Activated T-cell treated with anti-CD3 and anti-CD28 coated beads, Interleukin-2, amount 50 U/mL, for 48 hours (primary cell): ENCODE measurements at places on chromosomes 3 and 15.

- DNase-seq, result no peak
Measured at GRCh38 chr3:62870321-62870720, 4.9 kb downstream of the CADPS start.

- DNase-seq, result no peak
Measured at GRCh38 chr3:196365736-196366135, 27.5 kb upstream of the TM4SF19 start.

- DNase-seq, result peak; percentile 56
Measured at GRCh38 chr3:55484801-55485791, 2.0 kb downstream of the WNT5A start.

GRCh38 chr3:156705761-156706616 lies 31.6 kb downstream of the TIPARP start:
- no peak for DNase-seq

- peak; percentile 62 for DNase-seq
Measured at GRCh38 chr3:128572644-128573105, 77.9 kb downstream of the RPN1 start.

DNA sequence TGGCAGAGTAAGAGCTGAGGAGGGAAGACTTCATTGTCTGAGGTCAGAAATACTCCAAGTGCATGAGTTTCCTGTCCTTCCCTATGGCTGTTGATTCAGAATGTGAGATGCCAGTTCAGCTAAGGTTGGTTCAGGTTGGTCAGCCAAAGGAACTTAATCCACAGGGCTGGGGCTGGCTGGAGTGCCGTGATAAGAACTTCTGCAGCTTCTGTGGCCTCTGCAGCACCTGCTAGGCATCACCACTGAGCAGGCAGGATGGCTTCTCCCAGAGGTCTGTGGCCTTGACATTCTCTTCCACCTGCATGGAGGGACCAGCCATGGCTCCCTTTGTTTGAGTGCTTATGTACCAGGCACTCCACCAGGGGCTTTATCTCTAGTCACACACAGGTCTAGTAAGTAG lies 109.5 kb upstream of the PLXNA1 start:
- no peak for DNase-seq

GRCh38 chr3:14775011-14775410 lies 43.8 kb upstream of the FGD5 start:
- no peak for DNase-seq

GRCh38 chr3:31422237-31422636 lies 110.5 kb upstream of the STT3B start:
- no peak for DNase-seq

GRCh38 chr15:87477737-87478686 lies 778.5 kb downstream of the NTRK3 start:
- no peak for DNase-seq

DNA sequence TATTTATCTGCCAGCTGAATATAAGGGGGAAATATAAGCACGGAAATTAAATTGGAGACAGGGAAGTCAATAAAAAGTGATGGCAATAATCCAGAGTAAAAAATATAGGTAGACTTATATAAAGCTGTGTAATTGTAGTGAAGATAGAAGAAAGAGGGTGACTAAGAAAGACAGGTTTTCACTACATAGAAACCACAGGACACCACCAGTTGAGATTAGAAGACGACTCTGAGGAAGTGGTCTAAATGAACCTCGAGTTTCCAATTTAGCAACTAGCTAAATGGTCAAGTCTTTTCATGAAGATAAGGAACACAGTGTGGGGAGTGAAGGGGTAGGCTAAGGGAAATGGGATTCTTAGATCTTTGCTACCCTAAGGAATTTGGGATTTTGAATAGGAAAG lies 188.8 kb upstream of the ARL6 start:
- DNase-seq, result no peak

GRCh38 chr3:128814060-128814459 lies 65.4 kb upstream of the ACAD9 start:
- DNase-seq, result no peak

GRCh38 chr3:49339581-49339940 lies 292 bp downstream of the USP4 start:
- DNase-seq, result no peak

DNA sequence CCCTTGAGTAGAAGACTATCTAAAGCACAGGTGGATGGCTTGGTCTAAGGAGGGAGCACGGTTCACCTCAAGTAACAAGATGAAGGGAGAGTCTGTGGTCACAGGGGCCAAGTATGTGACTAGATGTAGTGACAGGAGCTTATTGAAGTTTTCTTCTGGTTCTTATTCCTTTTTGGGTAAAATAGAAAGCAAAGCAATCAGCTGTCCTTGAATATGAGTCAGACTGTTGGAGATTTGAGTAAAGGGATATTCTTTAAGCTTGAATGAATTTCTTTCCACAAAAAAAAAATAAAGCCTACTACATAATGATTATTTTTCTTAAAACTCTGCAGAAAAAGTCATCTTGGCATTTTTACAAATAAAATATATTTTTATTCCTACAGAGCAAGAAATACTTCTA lies 1.5 kb upstream of the CNTN6 start:
- DNase-seq, result no peak

DNA sequence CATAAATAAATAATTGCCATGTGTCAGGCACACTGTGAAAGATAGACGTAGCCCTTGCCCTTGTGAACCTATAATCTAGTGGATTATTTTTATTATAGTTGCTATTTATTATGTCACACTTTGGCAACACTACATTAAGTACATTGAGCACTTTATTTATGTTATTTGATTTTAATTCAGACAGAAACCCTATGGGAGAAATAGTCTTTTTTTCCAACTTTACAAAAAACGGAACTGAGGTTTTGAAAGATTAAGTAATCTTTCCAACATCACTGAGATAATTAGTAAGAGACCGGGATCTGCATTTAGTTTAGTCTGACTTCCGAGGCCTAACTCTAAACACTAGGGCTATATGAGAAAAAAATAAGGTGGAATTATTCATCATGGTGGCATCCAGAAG lies 2.8 kb upstream of the FILIP1L start:
- no peak for DNase-seq

DNA sequence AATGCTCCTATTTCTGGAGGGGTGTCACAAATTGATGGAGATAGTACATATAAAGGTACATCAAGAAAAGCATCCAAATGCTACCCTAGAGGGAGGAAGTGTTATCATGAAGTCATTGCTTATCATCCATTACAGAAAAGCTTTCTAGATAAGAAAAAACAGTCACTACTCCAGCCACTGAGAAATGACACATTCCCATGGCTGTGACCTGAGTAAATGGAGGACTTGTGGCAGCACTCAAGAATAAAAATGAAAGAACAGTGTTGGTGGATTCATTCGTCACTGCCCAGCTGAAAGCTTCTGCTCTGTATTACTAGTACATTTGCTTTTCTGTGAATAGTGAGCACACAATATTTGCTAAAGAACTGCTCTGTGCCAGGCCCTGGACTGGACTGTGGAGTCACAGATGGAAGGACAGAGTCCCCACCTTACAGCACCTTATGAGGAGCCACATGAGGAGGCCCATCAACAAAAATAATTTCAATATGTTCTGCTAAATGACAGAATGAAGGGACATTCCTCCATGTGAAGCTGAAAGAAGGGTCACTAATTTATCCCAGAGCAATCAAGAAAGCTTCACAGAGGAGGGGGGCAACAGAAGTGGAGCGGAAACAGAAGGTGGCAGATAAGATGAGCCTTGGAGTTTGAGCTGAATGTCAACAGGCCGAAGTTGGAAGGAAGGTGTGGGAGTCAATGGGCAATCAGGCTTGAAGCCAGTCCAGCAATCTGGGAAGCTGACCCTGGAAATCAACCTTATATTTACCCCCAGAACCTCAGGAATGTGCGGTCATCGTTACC lies 343.5 kb upstream of the TRIM42 start:
- DNase-seq, result no peak

GRCh38 chr3:78570496-78570895 lies 1197.3 kb downstream of the ROBO1 start:
- no peak for DNase-seq

DNA sequence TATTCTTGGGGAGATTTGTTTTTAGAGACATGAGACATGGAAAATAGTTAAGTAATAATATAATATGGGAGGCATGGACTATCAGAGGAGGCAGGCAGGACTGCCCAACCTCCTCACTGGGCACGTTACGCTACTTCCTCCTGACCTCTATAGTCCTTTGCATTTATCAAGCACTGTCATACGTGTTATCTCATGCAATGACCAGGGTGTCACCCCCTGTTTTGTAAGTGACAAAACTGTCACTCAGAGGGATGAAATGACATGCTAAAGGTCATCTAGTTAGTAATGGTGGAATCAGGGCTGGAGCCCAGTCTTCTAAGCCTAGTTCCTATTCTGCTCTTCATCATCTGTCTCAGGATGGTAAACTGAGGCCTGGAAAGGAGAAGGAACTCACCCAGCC lies 66.7 kb downstream of the ST6GAL1 start:
- peak; percentile 8 for DNase-seq

GRCh38 chr3:12755754-12756153 lies 3.3 kb downstream of the TMEM40 start:
- no peak for DNase-seq

- DNase-seq, result no peak
Measured at GRCh38 chr3:46083956-46084355, 56.7 kb upstream of the XCR1 start.

DNA sequence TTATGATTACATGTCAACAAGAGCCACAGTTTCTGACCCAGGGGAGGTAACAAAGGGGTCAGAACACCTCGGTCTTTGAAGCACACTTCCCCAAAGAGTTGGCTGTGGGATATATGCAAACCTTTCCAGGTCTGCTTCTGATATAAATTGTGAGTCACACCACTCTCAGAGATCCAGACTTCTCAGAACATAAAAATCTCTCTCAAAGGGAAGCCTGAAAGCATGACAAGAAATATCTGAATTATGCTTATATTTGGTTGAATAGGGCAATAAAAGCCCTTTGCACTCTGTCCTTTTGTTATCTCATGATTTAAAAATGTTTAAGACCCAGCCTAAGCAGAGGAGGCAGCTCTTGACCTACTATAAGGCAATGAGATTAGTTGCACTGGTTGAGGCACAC lies 56.8 kb downstream of the MYH15 start:
- no peak for DNase-seq

- no peak for DNase-seq
Measured at GRCh38 chr15:90619468-90619867, 89.7 kb downstream of the CRTC3 start.

- peak; percentile 81 for DNase-seq
Measured at GRCh38 chr3:134473868-134474546, 11.8 kb downstream of the ANAPC13 start.

- DNase-seq, result no peak
Measured at GRCh38 chr3:157098121-157098822, 61.7 kb downstream of the CCNL1 start.

- DNase-seq, result no peak
Measured at GRCh38 chr3:194632226-194632808, 902 bp downstream of the TMEM44 start.

- no peak for DNase-seq
Measured at GRCh38 chr3:27910456-27910855, 188.3 kb upstream of the EOMES start.

- DNase-seq, result no peak
Measured at GRCh38 chr3:15367059-15367458, 34.7 kb upstream of the SH3BP5 start.

- DNase-seq, result no peak
Measured at GRCh38 chr3:94515983-94516382, 453.1 kb downstream of the NSUN3 start.

DNA sequence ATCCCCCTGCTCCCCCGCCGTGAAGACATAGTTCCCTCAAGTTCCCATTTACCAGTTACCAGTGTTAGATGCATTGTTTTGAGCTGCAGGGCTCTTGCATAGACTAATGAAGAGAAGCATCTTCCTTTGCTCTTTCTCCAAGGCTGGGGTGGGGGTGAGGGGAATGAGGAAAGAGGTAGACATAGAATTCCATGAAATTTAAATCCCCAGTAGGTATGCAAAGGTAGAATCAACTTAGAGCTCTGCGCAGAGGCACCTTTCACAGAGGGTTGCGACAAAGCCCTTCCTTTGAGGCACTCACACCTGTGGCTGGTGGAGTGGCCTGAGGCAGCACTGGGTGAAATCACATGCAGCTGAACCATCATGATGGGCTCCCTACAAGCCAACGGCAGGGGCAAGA lies 101.3 kb downstream of the WDR76 start:
- no peak for DNase-seq
